ENCODE measurements at places on chromosomes 7 and 10. TPM values are rescaled to one million over a fixed set of nuclear protein-coding genes. Genes with fewer than 3 reads are reported as not detected.

DNA sequence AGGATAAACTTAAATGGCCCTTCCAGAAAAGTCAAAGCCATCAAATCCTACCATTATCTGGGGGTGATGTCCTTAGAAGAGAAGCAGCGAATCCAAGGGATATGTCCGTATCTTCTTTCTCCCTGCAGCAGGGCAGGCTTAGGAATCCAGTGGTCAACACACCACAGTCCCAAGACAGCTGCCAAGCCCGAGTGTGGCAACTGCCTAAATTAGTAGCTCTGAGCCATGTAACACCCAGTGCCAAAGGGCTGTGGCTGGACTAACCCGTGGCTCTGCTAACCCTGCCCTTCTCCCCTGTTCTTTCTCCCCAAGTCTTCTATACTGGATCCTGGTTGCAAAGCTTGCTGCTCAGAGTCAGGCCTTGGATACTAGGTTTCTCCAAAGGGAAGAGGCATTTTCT, 74.8 kb downstream of the CDK1 start:
- no peak for DNase-seq

- no peak for DNase-seq
These were observed 353.1 kb downstream of the GPR37 start for GRCh38 chr7:124412531-124412930.

Gene FFAR4
- polyA plus RNA-seq, result 0.43 TPM

GRCh38 chr10:126422567-126422966, 34.3 kb upstream of the ADAM12 start:
- no peak for DNase-seq

GRCh38 chr10:110737886-110738634, 93.9 kb downstream of the RBM20 start:
- no peak for DNase-seq

DNA sequence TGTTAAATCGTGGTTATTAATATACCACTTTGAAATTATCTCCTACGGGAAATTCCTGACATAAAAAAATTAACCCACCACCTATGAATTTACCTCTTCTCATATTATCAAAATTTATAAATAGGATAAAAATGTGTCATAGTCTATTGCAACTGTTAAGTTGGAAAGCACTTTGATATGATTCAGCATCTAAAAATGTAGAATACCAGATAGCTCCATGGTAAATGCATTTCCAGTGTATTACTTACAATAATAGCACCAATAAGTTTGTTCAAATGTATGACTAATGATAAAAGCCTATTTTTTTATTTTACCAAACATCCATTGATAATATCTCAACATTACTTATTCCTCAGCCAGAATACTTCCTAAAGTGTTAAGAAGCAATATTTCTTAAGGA, 13.6 kb upstream of the KCND2 start:
- DNase-seq, result no peak

GRCh38 chr10:986881-987619, 1.2 kb upstream of the GTPBP4 start:
- DNase-seq, result no peak

DNA sequence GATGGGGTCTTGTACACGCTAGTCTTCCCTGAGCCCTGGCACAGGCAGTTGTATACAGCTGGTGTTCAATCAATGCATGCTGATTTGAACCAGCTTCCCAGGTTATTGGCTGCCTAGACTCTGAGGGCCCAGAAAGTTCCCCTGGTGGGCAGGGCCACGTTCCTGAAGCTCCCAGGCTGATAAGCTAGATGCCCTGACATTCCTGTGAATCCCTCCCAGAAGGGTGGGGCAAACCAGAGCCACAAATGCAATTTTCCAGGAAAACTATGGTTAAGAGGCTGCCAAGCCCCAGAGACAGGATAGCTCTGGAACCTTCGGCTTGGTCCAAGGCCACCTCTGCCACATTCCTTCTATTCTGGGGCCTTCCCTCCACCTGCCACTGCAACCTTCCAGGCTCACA, 78.2 kb downstream of the FAM53B start:
- DNase-seq, result no peak

Gene VGF
- not detected for polyA plus RNA-seq

DNA sequence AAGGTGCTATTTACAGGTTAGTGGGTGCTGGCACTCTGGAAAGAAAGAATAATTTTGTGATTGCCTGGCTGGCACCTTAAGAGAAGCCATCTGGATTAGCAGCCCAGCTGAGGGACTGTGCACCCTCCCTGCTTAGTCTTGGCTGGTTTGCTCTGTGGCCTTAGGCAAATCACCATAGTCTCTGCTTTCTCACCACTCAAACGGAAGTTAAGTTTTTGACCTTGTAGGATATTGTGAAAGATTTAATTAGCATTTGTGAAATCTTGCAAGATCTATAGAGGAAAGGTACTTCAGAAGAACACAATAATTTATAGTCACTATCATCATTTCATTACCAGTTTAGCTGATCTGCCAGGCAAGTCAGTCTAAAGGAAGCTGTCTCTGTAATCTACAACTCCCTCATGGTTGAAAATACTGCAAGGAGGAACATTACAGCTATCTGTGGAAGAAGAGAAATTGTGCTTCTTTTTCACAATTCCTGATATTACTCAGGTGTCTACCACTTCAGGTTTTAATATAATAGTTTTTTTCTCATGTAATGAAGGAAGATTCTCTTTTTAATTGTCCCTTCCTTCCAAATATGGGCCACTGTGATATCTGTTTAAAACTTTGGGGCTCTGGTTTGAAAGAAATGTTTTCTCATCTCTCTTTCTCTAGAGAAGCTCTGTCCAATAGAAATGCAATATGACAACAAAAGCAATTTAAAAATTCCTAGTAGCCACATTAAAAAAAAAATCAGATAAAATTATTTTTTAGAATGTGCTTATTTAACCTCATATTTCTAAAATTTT, 219.6 kb downstream of the PTEN start:
- no peak for DNase-seq

DNA sequence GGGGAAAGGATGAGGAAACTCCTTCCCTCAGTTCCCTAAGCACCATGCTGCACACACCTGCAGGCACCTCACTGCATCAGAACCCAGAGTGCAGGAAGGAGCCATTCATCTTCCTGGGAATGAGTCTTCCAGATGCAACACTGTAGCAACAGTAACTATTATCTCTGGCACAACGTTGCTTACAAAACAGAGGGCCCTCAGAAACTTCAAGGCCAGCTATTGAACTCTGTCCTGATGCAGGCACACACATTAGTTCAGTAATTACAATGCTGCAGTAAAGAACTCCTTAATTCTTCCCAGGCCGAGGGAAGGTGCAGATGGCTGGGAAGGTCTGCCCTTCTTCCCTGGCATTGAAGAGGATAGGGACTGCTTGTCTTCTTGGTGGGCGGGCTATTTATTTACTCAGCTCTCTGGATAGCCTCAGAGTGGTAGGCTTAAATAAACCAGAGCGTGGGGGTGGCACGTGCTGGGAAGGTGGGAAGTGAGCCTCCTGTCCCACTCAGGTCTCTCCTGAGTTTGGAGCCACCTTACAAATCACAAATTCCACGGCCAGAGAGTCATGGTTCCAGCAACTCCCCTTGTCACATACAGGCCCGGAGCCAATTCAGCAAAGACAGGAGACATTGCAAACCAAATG, 125.1 kb upstream of the JCAD start:
- no peak for DNase-seq

Gene BTBD16
- 0.39 TPM for polyA plus RNA-seq

Gene NUDT5
- polyA plus RNA-seq, result 20.4 TPM

GRCh38 chr10:9230625-9231024, 1176.1 kb downstream of the GATA3 start:
- no peak for DNase-seq

- DNase-seq, result no peak
These were observed 34.8 kb downstream of the CUL1 start for GRCh38 chr7:148733496-148733895.

Gene MLXIPL
- polyA plus RNA-seq, result 1.7 TPM

- DNase-seq, result no peak
These were observed 24.6 kb upstream of the MKLN1 start for GRCh38 chr7:131302876-131303707.

DNA sequence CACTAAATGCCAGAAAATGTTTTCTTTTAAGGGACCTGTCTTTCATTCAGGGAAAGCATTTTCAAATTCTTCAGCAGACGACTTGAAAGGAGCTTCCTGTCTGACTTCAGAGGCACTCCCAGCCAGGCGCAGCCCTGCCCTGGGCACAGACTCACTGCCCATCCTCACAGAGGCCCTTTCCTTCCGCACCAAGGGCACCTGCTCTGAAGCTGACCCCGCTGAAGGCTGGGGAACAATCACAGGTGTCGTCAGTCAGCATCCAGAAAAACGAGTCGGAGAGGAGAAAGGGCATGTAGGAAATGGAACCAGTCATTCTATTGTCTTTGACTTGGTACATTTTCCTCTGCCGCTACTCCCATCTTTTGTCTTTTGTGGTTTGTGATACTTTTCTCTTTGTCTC, 125.3 kb upstream of the PARD3 start:
- DNase-seq, result no peak

Gene PDE6C
- 0.75 TPM for polyA plus RNA-seq

DNA sequence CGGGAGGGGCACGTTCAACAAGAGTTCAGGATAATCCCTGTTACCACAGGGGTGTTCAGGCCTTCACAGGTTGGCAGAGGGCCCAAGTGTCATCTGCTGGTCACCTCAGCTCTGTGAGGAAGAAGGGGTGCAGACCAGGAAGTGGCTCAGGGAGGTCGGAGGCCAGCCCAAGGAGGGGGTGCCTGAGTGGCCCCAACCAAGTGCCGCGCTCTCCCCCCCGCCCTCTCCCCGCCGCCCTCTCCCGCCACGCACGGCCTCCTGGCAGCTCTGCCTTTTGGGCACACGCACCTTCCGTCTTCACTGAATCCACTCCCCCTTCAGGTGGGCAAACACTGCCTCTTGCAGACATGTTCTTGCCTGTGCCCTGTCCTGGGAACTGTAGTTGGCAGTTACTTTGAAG, 245.2 kb downstream of the PAXIP1 start:
- DNase-seq, result no peak

GRCh38 chr10:30488316-30488715, 54.3 kb downstream of the MAP3K8 start:
- DNase-seq, result no peak

- DNase-seq, result peak; percentile 36
These were observed 455.6 kb upstream of the ANKRD30A start for GRCh38 chr10:36669615-36670352.

DNA sequence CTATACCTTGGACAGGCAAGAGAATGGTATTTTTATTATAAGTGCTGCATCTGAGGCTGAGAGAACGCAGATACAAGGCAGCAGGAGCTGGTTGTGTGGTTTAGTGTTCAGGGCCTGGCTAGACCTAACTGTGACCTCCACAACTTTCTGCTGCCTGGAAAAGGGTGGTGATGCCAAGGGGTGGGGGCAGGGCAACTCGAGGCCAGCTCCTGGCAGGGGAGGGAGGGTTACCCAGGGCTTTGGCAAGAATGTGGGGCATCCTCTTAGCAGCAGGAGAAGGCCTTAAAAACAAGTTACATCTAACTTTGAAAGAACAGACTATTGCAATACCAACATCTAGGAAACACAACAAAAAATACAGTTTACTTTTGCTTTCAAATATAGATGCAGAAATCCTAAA, 13.0 kb downstream of the MXI1 start:
- DNase-seq, result no peak

GRCh38 chr7:34823650-34824258, 165.7 kb downstream of the NPSR1 start:
- DNase-seq, result peak; percentile 20

DNA sequence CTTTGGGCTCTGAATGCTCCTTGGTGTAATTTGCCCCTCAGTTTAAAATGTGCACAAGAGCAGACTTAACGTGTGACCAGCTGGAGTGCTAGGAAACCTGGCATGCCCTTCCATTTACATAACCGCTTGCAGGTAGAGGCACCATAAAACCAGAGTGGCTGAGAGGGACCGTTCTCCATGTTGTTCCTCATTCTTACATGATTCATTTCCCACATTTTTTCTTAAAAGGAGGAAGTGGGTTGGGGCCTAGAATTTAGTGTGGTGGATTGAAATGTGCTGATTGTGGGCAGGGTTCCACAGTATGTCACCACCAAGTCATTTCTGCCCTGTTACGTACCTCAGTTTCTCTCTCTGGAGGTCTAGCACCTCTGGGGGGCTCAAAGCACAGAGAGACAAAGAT, 375.8 kb upstream of the VSTM2A start:
- no peak for DNase-seq

- no peak for DNase-seq
These were observed 270.3 kb downstream of the ELFN1 start for GRCh38 chr7:1940402-1940786.

DNA sequence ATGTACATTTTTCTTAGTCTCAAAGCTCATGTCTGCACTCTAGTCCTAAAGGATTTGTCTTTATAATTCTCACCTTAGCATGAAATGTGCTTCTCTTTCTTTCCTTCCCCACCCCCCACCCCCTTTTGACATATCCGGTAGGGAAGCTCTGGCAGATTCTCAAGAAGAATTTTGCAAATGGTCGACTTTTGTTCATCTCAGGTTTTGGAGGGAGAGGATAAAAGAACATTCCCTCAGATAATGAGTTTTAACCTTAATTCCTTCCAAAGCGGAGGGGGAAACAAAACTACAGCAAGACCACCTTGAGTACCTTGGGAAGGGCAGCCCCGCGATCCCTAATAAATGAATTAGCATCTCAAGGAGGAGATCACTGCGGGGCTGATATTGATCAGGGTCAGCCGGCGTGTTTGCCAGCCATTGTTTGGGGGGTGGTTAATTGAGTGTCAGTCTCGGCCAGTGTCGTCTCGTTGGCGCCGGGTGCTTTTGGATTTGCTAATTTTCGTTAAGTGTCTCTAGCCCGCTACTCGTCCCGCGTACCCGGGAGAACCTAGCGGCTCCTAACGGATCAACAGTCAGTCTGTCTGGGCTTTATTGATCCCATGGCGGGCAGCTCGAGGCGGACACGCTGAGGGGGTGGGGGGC, 874 bp upstream of the BAMBI start:
- DNase-seq, result no peak

DNA sequence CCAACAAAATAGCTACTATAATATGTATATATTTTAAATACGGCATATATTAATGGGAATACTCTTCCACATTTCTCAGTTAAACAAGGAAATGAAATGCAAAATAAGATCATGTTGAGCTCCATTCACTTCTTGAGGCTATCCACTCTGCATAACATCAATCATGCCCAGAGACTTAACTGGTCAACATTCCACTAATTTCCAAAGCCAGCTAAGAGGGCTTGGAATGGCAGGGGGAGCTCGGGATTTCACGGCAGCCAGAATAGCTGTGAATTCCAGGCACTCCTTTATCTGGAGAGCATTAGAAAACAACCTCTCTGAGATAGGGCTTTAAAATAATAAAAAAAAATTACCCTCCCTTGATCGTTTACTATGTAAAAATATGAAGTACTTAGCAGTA, 194.9 kb upstream of the CDCA7L start:
- no peak for DNase-seq

- no peak for DNase-seq
These were observed 64.7 kb downstream of the CREB3L2 start for GRCh38 chr7:137937202-137937560.

- no peak for DNase-seq
These were observed 156.6 kb upstream of the ADARB2 start for GRCh38 chr10:1893941-1894340.

GRCh38 chr7:3175285-3175902, 125.7 kb upstream of the SDK1 start:
- no peak for DNase-seq

Gene CLEC5A
- polyA plus RNA-seq, result 0.28 TPM

- no peak for DNase-seq
These were observed 153.9 kb upstream of the PCBD1 start for GRCh38 chr10:71042216-71042615.

Gene SLC4A2
- polyA plus RNA-seq, result 68.7 TPM

GRCh38 chr7:27122077-27122910, 8.3 kb downstream of the HOXA4 start:
- no peak for DNase-seq
